ENCODE measurements at places on chromosomes 5 and 9.
A peak's percentile ranks its signal among the peaks of the same experiment; 100 is the strongest.

DNA sequence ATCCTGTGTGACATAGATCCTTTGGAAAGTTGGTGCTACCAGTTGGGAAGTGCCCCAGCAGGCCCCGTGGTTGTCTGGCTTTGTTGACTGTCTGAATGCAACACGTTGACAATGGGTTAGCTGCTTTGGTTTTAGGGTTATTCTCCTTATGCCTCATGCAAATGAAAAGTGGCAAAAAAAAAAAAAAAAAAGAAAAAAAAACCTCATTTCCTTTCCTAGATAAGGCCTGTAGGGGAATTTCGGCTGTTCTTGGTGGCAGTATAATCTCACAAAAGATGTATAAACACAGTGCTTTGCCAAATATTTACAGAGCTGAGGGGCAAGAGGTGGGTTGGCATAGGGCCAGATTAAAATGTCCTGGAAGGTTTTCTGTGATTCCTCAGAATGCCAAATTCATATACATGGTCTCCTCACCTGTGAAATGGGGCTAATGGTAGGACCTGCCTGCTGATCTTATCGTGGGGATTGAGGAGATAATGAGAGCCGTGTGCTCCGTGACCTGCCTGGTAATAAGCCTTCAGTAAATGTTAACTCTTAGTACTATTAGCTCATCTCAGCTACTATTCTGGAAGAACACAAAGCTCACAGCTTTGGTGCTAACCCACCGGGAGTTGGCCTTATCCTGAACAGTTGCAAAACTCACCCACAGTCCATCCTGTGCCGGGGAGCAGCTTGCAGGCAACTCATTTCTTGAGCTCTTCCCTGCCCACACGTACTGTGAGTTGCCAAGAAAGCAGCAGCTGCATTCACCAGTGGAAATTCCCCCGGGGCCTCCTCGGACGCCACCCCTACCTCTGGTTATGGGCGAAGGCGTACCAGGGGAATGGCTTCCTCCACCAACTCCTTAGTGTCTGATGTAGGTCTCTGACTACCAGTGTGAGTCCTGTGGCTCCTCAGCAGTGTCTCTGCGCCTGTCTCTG is 220.3 kb downstream of the NR3C1 start:
- no peak for DNase-seq

GRCh38 chr5:52998552-52999313 is 9.6 kb downstream of the ITGA2 start:
- no peak for DNase-seq

DNA sequence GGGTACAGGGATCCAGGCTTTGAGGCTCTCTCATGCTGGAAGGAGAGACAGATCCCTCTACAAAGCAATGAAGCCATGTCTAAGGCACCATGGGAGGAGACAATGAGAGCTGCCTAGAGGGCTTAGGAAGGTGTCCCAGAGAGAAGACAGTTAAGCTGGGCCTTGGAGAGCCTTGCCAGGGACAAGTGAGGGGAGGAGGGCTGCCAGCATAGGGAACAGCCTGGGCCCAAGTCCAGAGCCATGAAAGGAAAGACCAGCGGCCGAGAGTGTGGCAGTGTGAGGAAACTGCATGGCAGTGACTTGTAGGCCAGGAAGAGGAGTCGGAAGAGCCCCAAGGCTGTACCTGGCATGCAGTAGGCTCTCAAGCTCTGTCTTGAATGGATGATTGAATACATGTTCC is 88.5 kb downstream of the PSD2 start:
- no peak for DNase-seq

- DNase-seq = no peak
Observed at GRCh38 chr5:169190849-169191248, 110.1 kb downstream of the SLIT3 start.

- DNase-seq = no peak
Observed at GRCh38 chr5:140548300-140548688, 832 bp downstream of the EIF4EBP3 start.

- DNase-seq = no peak
Observed at GRCh38 chr9:34382879-34383278, 6.2 kb upstream of the MYORG start.

GRCh38 chr9:12719431-12719830 is 26.2 kb downstream of the TYRP1 start:
- peak; percentile 54 for DNase-seq

- no peak for DNase-seq
Observed at GRCh38 chr5:123303802-123304201, 119.4 kb downstream of the CEP120 start.

GRCh38 chr9:89137542-89138462 is 40.8 kb downstream of the SHC3 start:
- DNase-seq = peak; percentile 98

DNA sequence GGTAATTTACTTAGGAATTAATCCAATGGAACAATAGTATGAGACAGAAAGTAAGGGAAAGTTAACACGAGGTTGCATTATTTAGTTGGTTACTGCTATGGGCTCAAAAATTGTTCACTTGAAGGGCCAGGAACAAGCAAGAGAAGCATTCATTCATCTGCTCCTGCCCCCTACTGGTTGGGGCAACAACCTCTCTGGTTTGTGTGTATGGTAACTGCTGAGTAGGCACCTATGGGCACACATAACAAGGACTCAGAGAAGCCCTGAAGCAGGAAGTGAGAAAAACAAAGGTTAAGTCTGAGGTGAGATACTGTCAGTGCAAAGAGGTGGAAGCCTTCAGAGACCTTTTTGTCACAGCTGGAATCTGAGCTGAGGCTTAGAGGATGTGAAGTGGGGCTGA is 34.4 kb upstream of the RANBP6 start:
- DNase-seq = peak; percentile 24

DNA sequence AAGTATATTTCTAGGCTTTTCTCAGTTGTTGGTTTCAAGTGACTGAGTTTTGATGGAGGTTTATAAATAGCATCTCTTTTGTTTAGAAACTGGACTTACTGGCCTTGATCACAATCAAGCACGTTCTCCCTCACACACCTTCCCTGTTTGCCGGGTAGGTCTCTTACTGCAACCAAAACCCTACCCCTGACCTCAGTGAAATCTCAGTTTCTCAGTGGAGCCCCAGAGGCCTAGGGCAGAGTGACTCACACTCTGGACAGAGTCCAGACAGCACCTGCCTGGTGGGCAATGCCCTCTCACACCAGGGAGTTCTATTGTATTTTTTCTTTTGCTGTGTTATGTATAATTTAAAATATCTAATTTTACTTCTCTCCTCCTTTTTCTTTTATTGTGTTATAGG is 48.4 kb upstream of the EPB41L4B start:
- DNase-seq = peak; percentile 11

- no peak for DNase-seq
Observed at GRCh38 chr9:4939118-4939561, 45.9 kb upstream of the JAK2 start.

GRCh38 chr5:112971276-112971675 is 5.3 kb upstream of the DCP2 start:
- no peak for DNase-seq

DNA sequence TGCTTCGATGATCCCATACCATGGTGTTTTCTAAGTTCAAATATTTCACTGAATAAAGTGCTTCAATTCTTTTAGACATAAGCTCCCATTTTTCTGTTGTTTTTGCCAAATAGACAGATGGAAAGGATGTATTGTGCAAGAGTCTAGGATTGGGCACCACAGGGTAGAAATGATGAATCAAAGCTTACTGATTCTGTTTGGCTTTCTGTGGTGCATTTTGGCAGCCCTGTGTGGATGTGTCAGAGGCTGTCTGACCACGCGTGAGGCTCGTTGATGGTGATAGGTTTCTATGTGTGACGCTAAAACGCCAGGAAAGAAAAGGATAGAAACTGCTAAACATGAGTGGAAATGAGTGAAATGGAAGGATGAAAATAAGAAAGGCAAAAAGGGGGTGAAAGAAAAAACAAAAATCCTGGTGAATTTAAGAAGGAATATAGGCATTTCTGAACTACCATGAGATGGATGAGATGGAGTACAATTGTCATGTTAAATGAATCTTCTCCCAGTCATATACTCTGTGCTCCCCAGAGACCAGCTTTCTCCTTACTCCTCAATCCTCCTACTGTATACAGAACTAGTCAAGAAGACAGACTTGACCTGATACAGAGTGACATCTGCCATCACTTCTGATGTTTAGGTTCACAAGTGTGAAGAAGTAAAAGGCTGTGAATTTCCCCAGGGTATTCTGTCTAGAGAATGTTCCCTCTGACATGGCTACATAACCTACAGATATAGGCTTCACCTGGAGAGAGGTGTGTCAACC is 54.4 kb downstream of the ANKH start:
- DNase-seq = peak; percentile 94

DNA sequence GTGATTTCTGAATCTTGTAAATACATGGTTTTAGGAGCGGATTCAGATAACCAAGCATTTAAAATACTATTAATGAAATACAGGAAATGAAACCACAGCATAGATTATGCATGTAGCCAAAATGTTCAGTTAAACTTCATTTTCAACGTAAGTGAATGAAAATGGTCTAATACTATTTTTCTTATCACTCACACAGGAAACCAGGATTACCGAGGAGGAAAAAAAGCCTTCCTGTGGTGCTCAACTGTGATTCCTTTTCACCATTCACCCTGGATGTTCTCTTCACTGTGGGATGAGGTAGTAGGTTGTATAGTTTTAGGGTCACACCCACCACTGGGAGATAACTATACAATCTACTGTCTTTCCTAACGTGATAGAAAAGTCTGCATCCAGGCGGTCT is 83.4 kb upstream of the ZNF169 start:
- DNase-seq = no peak

DNA sequence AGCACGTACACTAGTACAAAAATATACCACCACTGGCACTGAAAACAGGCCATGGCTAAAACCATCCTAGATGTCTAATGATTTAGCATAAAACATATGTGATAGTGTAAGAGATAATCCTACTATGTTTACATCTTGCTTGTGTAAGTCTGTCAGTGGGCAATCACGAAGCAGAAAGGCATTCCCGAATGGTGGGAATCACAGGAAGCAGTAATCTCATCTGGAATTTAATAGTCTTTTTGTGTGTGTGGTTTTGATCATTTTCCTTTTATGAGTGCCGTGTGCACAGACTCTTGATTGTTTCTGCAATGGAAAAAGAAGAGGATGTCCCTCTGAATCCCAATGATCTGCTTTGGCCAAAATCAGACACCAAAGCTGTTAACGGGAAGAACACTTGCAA is 200.5 kb downstream of the EBF1 start:
- no peak for DNase-seq

DNA sequence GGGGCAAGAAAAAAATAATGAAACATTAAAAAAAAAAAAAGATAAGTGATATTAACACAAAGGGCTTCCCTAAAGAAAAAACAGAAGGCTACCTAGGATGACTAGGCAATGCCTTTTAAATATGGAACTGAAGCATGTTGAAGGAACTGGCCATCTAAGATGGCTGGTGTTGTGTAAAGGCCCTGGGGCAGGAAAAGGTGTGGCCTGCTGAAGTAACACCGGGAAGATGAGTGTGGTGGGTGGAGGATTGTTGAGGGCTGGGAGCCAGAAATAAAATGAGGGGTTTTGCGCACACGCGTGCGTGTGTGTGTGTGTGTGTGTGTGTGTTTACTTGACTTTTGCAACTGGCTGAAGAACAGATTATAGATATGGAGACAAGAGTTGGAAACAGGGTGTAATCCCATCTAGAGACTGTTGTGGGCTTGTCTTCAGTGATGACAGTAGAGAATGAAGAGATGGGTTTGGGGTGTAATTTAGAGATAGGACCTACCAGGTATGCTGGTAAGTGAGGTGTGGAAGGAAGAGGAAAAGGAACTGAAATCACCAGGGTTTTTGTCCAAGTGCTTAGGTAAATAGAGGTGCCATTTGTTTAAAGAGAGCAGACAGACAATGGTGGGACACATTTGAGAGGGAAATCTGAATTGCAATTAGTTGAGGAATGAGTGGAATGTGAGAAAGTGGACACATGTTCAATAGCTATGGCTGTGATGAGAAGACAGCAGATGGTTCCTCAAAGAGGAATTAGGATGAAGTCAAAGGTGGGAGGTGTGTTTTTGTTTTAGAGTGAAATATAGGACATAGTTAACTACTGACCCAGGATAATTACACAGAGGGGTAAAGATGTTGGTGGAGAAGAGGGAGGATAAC is 33.9 kb downstream of the RAD23B start:
- no peak for DNase-seq

- no peak for DNase-seq
Observed at GRCh38 chr9:110788871-110789270, 120.3 kb downstream of the MUSK start.

- DNase-seq = no peak
Observed at GRCh38 chr5:17225520-17225919, 8.1 kb downstream of the BASP1 start.

DNA sequence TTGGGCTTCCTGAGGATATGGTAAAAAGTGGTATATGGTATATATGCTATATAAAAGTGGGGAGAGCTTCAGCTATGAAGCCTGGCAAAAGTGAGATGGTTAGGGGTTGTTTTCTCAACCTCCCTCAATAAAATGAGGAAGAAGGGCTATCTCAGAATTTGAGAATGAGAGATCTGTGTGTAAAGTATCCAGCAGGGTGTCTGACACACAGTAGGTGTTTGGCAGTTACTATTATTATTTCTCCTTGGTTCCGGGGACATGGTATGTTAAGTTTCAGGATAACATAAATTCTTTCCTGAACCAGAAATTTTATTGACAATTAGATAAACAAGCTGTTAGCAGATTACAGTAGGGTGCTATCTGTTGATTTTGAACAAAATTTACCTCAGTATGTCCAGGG is 94.1 kb downstream of the DENND1A start:
- no peak for DNase-seq

DNA sequence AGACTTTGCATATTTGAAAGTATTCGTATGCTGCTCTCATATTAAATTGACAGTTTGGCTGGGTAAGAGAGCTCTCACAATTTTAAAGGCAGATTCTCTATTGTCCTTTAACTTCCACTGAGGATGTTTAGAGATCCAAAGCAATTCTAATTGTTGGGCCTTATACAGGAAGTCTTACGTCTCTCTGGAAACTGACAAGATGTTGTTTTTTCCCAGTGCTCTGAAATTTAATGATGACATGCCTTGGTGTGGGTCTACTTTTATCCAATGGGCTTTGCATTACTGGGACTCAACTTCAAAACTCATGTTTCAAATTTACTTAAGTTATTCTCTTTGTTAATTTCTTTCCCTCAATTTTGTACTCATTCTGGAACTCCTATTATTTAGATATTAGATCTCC is 191.5 kb downstream of the SNX18 start:
- no peak for DNase-seq

GRCh38 chr5:32975656-32976375 is 264.7 kb downstream of the NPR3 start:
- no peak for DNase-seq

GRCh38 chr5:110917161-110917875 is 154.2 kb upstream of the TSLP start:
- peak; percentile 69 for DNase-seq

- no peak for DNase-seq
Observed at GRCh38 chr5:172770374-172770674, 671 bp downstream of the DUSP1 start.

- DNase-seq = no peak
Observed at GRCh38 chr5:23164971-23165370, 311.8 kb upstream of the CDH12 start.

- no peak for DNase-seq
Observed at GRCh38 chr9:18798106-18798505, 234.9 kb downstream of the SAXO1 start.
